ENCODE measurements at places on chromosomes 4 and X.

- H3K27me3 ChIP-seq, result peaks cover 28% of the 10 kb centered on the region
- no peaks in the 10 kb centered on the region for H3K36me3 ChIP-seq
- H3K27ac ChIP-seq, result no peak overlapping the region
These were observed 9.9 kb downstream of the CPE start for GRCh38 chr4:165388756-165389155.

DNA sequence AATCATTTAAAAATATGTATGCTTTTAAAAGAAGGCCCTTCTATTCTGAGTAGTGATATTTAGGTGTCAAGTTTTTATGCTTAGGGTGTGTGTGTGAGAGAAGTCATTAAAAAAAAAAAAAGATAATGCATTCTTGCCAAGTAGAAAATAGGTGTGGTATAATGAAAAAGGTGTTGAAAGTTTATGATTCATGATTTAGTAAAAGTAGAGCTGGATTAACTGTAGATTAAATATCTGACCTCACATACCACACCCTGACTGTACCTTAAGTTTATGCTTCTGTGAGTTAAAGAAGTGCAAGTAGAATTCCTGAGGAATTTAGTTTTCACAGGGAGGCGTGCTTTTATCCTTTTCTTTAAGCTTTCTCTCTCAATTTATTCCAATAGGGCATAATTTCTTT is 71.1 kb downstream of the BMPR1B start:
- H3K36me3 ChIP-seq, result no peaks in the 10 kb centered on the region
- no peak overlapping the region for H3K27ac ChIP-seq
- no peak for ATAC-seq
- peaks cover 3% of the 10 kb centered on the region for H3K27me3 ChIP-seq
- H3K4me3 ChIP-seq, result no peak overlapping the region

DNA sequence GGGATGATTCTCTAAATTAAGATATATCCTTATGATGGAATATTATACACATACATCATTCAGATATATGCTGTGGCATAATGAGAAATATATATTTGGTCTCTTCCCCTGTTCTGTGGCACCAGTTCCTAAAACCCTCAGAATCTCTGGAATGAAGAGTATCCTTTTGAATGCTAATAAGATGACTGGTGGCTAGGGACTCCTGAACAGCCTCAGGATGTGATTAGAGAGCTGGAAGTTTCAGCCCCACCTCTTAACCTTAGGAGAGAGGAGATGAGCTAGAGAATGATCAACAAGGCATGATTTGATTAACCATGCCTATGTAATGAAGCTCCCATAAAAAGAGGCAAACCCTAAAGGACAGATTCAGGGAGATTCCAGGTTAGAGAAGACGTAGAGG is 632.0 kb downstream of the IQCM start:
- ATAC-seq, result no peak
- H3K4me3 ChIP-seq, result no peak overlapping the region
- H3K36me3 ChIP-seq, result no peaks in the 10 kb centered on the region
- no peaks in the 10 kb centered on the region for H3K4me1 ChIP-seq
- H3K27me3 ChIP-seq, result peaks cover 4% of the 10 kb centered on the region
- H3K27ac ChIP-seq, result no peak overlapping the region

DNA sequence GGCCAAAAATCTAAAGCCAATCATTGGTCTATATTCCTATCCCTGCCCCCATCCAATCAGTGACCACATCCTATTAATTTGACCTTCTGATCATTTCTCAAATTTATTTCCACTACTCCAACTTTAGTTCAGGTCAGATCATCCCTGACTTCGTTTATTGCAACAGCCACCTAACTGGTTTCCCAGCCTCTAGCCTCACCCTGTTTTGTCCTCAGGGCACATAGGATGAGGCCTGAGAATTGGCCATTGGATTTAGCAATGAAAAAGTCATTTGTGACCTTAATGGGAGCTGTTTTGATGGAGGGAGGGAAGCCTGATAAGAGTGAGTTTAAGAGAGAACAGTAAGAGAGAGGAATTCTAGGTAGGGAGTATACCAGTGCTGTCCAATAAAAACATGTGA is 155.0 kb downstream of the AMMECR1 start:
- no peak for ATAC-seq
- peaks cover 9% of the 10 kb centered on the region for H3K4me1 ChIP-seq
- H3K27ac ChIP-seq, result no peak overlapping the region
- no peak overlapping the region for H3K4me3 ChIP-seq

GRCh38 chrX:45437186-45437585 is 236.5 kb upstream of the DIPK2B start:
- H3K4me1 ChIP-seq, result no peaks in the 10 kb centered on the region
- ATAC-seq, result no peak
- no peaks in the 10 kb centered on the region for H3K36me3 ChIP-seq

DNA sequence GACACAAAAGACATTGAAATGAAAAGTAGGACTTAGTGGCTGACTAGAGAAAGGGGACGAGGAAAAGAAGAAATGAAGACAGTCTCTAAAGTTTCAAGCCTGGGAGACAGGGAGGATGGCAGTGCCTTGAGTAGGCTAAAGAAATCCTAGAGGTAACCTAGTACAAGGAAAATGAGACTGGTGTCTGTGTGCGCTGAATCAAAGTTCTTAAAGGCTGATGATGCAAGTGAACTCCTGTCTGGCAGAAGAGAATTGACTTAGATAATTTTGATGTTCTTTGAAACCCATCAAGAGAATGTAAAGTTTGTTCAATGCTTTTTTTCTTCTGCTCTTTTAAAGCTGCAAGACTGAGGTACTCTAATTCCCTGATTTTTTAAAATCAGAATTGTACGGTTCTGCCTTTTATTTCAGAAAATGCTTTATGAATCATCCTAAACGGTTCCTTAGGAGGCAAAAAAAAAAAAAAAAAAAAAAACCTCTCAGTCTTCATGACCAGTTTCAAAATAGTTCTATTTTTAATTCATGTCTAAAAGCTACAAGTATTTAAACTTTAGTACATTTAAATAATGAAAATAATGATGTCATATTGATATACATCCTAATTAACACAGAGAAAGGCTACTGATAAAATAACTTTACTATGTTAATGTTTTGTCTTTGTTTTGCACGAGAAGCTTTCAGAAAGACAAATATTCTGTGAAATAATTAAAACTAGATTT is 189.8 kb downstream of the PPP3CA start:
- no peak for ATAC-seq
- peaks cover 28% of the 10 kb centered on the region for H3K4me1 ChIP-seq
- no peaks in the 10 kb centered on the region for H3K27me3 ChIP-seq
- peaks cover 7% of the 10 kb centered on the region for H3K36me3 ChIP-seq

GRCh38 chrX:6446582-6446981 is 88.3 kb downstream of the VCX3A start:
- H3K27ac ChIP-seq, result no peak overlapping the region
- no peak for ATAC-seq
- H3K4me1 ChIP-seq, result no peaks in the 10 kb centered on the region
- H3K36me3 ChIP-seq, result no peaks in the 10 kb centered on the region
- no peaks in the 10 kb centered on the region for H3K27me3 ChIP-seq
- H3K4me3 ChIP-seq, result no peak overlapping the region

DNA sequence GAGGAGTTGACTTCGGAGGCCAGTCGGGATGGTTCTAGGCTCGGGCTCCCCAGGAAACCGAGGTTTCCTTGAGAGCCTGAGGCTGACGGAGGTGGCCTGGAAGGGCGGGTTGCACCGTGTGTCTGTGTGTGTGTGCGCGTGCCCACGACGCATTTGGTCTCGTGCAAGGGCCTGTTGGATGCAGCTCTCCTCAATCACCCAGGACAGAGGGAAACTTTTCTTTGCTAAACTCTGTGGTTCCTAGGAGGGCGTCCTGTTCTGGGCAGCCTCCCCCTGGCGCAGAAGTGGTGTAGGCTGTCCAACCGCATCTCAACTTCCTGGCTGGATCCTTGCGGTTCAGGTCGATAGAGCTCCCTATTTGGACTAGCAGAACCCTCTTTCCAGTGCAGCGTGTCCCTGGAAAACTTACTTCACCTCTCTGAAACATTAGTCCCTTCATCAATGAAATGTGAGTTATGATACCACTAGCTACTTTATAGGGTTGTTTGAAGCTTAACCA is 973 bp downstream of the STK32B start:
- H3K27me3 ChIP-seq, result peaks cover 45% of the 10 kb centered on the region
- H3K4me1 ChIP-seq, result peaks cover 5% of the 10 kb centered on the region
- no peak for ATAC-seq
- H3K36me3 ChIP-seq, result no peaks in the 10 kb centered on the region
- H3K27ac ChIP-seq, result no peak overlapping the region

DNA sequence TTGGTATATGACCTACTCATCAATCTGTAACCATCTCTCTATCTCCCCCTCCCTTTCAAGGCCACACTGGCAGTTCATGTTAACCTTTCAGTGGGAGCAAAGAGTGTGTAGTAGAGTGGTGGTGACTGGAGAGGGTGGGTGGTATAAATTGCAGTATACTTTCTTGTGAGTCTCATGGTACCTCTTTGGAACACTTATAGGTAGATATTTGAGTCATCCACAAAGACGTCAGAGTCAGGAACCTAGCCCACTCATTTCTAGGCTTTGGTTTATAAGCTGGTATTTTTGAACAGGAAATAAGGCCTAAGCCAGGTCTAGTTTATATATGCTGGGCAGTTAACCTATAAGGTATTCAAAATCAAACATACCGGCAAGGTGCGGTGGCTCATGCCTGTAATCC is 36.3 kb downstream of the RLIM start:
- no peak overlapping the region for H3K4me3 ChIP-seq
- no peaks in the 10 kb centered on the region for H3K4me1 ChIP-seq
- no peaks in the 10 kb centered on the region for H3K27me3 ChIP-seq
- peak; percentile 96 for ATAC-seq
- no peaks in the 10 kb centered on the region for H3K36me3 ChIP-seq
- peak overlapping the region; percentile 25 for H3K27ac ChIP-seq

DNA sequence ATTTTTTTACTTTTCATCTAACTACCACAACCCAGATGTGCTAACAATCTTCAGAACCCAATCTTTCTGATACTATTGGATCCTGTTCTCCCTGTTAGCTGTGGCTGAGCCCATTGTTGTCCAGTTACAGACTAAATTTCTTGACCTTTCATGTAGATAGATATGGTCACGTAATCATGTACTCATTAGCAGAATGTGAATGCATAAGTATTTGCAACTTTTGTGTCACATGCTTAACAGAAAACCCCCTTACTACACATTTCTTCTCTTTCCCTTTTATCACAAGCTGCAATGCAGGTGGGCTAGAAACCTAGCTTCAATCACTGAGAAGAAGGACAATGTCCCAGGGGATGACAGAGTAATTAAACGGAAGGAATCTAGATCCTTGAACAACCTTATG is 13.1 kb upstream of the FAM13A start:
- H3K4me3 ChIP-seq, result no peak overlapping the region
- no peaks in the 10 kb centered on the region for H3K27me3 ChIP-seq
- no peak overlapping the region for H3K27ac ChIP-seq
- H3K4me1 ChIP-seq, result no peaks in the 10 kb centered on the region

DNA sequence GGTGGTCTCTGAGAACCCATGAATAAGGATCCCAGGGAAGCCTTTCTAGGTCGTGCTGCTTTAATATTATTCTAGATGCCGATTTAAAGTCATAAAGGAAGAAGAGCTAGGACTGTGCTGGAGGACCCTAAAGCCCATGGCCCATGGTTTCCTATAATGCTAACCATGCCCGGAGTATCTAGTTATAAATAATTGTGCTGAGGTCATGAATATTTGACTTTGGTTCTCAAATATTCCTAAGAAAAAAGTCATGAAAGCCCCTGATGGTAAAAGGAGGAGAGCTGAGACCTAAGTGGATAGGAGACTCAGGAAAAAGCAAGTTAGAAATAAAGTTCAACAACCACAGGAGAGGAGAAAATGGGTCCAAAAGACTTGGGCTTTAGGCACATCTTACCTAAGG is 132.0 kb downstream of the TBL1X start:
- H3K36me3 ChIP-seq, result no peaks in the 10 kb centered on the region
- H3K4me1 ChIP-seq, result no peaks in the 10 kb centered on the region
- no peak for ATAC-seq

DNA sequence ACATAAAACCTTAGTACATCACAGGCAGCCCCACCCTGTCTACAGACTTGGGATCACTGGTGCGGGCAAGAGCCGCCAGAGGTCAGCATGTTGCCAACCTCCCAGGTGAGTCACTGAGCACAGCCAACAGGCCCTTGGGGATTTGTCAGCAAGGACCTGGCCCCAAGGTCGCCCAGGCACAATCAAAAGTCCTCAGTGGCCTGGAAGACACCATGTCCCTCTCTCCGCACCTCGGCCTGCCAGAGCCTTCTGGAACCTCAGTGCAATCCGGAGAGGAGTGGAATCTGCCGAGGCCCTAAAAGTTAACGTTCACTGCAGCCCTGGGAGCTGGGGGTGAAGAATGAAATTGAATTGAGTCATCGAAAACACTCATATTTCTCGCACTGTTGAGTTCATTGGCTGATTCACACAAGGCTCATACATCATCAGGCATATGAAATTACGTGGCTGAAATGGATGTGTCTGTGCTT is 74.3 kb downstream of the WFS1 start:
- no peaks in the 10 kb centered on the region for H3K36me3 ChIP-seq
- no peak overlapping the region for H3K27ac ChIP-seq
- peaks cover 10% of the 10 kb centered on the region for H3K27me3 ChIP-seq
- no peak overlapping the region for H3K4me3 ChIP-seq
- ATAC-seq, result peak; percentile 85

Measured in activated T-helper 17 cell treated with anti-CD3 and anti-CD28 coated beads, Interleukin-2, amount 50 U/mL, for 72 hours (primary cell).